ENCODE measurements at places on chromosomes 6 and 20.
A peak's percentile ranks its signal among the peaks of the same experiment; 100 is the strongest.

- no peak for DNase-seq
Observed at GRCh38 chr20:16387666-16388065, 185.6 kb downstream of the KIF16B start.

GRCh38 chr20:1184638-1185315 is at the start of gene TMEM74B:
TMEM74B (minus strand) TSS chr20:1184981; CDS start chr20:1183801, 1,180 bp downstream.
- no peak for DNase-seq

GRCh38 chr6:135004399-135004798 is 50.2 kb downstream of the HBS1L start:
- DNase-seq = peak; percentile 11

DNA sequence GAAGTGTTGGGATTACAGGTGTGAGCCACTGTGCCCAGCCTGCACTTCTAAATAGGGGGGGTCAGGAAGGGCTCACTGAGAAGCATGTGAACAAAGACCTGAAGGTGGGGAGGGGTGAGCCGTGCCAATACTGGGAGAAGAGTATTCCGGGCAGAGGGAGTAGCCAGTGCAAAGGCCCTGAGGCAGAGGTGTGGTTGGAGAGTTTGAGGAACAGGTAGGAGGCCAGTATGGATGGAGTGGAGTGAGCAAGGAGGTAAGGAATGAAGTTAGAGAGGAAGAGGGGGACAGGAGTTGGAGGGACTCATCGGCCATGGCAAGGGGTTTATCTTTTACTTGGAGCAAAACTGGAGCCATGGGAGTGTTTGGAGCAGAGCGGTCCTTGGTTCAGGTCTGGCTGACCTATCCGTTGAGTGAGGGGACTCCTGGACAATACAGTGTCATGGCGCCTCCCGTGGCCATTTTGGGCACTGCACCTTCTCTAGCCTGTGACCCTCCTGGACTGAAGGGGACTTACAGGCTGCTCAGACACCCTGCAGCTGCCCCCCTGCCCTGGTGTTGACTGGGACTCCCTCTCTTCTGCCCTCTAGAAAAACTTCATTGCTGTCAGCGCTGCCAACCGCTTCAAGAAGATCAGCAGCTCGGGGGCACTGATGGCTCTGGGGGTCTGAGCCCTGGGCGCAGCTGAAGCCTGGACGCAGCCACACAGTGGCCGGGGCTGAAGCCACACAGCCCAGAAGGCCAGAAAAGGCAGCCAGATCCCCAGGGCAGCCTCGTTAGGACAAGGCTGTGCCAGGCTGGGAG is 12.1 kb downstream of the FOXS1 start:
- peak; percentile 89 for DNase-seq

GRCh38 chr6:13461307-13461706 is 26.1 kb downstream of the GFOD1 start:
- no peak for DNase-seq

DNA sequence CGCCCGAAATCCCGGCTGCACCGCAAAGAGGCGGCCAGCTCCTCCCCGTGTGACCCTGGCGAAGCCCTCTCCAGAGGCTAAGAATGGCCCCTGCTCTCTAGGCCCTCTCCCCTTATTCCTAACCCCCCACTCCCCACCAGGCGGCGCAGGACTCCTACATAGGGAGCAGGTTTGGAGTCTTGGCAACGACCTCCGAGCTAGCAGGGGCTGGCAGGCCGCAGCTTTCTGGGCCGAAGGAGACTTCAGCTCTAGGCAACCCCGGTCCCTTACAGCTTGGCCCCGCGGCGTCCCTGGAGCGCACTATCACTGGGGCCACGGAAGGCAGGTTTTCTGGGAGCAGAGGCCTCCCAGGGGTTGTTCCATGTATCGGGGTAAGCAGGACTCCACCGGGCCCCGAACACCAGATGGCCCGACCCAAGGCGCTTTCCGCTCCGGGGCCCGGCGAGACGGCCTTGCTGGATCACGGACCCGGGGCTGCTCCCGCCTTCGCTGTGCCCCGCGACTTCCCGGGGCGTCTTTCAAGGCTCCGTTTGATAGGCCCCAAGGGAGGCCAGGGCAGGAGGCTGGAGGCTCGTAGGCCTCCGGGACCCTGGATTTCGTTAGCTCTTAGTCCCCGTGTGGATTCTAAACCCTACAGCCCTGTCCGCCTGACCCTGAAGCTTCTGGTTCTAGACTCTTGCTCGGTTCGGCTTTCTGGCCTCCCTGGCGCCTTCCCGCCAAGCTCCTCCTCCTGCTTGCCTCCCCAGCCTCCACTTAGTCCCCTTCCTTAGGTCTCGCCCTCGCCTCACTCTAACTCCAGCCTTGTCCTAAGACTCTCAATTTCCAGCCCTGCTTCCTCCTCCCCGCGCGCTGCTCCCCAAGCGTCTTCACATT is 1.9 kb downstream of the SLC32A1 start:
- DNase-seq = peak; percentile 97

DNA sequence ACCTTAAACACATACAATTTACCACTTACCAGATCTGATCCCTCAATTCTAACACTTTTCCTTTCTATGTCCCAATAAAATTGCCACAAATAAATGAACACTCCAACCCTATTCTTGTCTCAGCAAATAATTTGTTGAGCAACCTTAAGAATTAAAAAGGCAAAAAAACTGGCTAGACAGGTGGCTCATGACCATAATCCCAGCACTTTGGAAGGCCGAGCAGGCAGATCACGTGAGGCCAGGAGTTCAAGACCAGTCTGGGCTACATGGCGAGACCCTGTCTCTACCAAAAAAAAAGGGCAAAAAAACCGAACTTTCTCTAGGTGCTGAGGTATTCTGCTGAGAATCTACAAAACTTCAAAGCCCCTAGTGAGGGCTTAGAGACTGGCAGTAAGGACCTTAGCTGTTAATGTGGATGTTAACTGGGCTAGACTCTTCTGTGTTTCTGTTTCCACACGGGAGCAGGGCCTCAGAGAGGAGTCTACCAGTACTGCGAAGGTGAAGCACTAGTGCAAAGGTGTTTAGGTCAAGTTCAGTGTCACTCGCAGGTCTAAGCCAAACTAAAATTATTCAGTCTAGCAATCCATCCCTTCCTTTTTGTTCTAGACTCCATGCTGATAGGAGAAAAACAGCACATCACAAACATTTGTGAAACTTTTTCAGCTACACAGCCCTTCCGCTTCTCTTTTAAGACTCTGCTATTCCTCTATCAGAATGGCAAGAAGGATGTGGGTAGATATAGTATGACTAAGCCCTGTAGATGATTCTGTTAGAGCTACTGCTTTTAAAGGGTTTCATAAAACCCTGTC is 2.6 kb downstream of the FASTKD5 start:
- no peak for DNase-seq

GRCh38 chr6:11445146-11445545 is 92.4 kb upstream of the TMEM170B start:
- DNase-seq = no peak

DNA sequence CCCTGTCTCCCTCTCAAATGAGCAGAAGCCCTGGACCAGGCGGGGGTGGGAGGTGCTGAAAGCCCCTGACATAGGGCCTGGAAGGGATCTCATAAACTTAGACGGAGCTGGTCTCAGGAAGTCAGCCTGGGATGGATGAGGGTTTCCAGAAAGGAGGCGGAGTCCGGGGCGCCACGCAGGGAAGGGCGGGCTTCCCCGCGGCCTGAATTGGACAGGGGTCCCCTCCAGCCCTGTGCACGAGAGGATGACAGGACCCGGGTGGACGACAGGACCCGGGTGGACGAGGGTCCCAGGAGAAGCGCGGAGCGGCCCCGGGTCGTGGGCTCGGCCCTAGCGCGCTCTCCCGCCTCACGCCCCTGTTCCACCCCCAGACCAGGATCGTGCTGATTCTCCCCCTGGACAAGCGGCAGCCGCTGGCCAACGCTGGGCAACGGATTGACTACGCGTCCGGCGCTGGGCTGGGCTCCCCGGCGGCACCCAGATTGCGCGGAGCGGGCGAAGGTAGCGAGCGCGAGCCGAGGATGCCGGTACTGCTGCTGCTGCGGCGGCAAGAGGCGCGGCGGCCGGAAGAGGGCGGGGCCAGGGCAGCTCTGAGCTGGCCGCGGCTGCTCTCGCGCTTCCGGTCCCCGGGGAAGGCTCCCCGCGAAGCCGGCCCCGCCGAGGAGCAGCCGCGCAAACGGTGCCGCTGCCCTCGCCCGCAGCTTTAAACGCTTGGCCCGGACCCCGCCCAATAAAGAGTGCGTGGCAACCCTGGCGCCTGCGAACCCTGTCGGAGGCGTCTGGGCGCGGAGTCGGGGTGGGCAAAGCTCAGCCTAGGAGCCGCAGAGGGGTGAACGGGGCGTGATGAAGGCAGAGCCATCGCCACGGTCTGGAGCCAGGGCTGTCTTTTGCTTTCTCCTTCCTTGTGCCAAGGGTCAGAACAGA is 1.3 kb downstream of the C20orf144 start:
- peak; percentile 81 for DNase-seq

DNA sequence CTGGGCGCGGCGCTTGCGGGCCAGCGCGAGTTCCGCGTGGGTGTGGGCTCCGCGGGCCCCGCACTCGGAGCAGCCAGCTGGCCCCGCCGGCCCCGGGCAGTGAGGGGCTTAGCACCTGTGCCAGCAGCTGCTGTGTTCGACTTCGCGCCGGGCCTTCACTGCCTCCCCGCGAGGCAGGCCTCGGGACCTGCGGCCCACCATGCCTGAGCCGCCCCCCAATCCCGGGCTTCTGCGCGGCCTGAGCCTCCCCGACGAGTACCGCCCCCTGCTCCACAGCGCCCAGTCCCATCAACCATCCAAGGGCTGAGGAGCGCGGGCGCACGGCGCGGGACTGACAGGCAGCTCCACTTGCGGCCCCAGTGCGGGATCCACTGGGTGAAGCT is 36.2 kb downstream of the RIOK1 start:
- no peak for DNase-seq

GRCh38 chr20:58850693-58851174 is at the start of gene GNAS-AS1:
GNAS-AS1 (minus strand) TSS chr20:58850902.
- peak; percentile 96 for DNase-seq

GRCh38 chr20:34222208-34222607 is 19.0 kb upstream of the ASIP start:
- no peak for DNase-seq

DNA sequence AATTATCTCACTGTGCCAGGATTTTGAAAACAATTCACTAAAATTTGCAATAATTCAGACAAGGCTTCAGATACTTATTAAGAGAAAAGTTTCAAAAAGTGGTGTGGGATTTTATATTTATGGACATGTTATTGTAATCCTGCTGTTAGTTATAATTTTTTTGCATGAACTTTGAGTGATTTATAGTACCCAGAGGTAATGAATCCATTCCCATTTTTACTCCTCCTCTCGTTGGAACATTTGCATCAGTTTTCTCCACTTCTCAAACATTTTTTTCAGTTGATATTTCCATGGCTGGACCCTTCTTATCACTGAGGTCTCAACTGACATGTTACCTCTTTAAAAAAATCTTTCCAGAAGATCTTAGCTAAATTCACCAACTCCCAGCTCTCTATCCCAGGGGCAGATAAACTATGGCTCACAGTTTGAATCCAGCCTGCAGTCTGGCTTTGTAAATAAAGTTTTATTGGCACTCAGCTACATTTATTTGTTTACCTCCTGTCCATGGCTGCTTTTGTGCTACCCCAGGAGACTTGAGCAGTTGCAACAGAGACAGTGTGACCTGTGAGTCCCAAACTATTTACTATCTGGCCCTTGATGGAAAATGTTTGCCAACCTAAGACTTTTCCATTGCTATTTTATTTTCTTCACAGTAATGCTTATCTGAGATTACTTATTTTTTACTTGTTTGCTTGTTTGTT is 83.4 kb downstream of the TSHZ2 start:
- DNase-seq = no peak

DNA sequence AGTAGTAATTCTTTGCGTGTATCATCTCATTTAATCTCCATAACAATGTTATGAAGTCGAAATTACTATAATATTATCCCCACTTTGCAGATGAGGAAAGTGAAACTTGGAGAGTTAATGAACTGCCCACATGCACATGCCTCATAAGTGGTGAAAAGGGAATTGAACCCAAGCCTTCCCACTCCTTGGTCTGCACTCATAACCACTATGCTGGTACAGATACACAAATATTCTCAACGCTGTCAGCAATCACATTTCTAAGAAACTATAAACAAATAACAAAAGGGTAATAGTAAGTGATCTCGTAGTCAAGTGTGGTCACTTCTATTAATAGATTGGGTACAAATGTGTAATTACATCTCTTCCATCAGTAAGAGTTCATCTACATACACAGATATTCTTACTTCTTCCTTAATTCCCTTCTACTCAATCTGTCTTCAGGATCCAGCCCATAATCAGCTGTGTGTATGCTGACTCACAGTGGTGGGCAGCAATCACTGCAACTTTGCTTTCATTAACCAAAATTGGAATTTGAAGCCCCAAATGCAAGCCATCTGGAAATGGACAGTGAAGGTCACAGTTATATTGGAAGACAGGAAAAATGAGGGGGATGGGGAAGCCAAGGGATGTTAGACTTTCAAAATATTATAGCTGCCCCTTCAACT is 6.6 kb downstream of the PRSS35 start:
- DNase-seq = peak; percentile 28

- no peak for DNase-seq
Observed at GRCh38 chr20:51182571-51182970, 159.7 kb upstream of the KCNG1 start.

GRCh38 chr6:150528648-150529285 is 70.9 kb upstream of the PLEKHG1 start:
- peak; percentile 93 for DNase-seq

DNA sequence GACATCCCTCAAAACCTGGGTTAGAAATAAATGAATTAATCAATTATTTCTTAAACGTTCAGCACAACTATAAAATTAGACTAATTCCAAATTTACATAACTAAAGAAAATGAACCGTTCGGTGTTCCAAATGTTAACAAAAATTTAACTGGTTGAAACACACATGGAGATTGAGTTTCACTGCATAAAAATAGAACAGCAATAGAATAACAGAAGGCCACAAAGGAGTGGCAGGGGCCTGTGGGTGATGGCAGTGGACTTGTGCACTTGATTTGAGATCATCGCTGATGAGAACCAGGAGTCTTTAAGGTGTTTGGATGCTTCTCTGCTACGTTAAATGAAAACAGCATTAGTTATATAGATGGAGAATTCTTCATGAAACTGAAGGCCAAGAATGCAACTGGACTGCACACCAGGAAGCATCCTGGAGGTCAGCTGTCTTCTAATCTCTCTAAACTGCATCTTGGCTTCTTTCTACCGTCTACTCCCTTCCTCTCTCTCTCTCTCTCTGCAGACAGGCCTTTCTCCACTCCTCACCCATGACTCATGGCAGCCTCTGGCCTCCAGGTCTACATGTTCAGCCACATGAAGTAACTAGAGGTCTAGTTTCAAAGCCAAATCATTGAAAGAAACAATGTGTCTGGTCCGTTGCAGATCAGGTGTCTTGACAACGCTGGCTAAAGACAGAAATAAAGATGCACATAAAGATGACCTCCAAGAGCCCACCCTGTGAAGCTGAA is 111.3 kb downstream of the SIM1 start:
- no peak for DNase-seq

GRCh38 chr20:50690650-50691572 is at the start of gene RIPOR3:
RIPOR3 (minus strand) TSS chr20:50691542; CDS start chr20:50691128, 414 bp downstream.
- peak; percentile 49 for DNase-seq

Measured in mesendoderm (in vitro differentiated cells).